ENCODE measurements at places on chromosomes 12 and 14.

DNA sequence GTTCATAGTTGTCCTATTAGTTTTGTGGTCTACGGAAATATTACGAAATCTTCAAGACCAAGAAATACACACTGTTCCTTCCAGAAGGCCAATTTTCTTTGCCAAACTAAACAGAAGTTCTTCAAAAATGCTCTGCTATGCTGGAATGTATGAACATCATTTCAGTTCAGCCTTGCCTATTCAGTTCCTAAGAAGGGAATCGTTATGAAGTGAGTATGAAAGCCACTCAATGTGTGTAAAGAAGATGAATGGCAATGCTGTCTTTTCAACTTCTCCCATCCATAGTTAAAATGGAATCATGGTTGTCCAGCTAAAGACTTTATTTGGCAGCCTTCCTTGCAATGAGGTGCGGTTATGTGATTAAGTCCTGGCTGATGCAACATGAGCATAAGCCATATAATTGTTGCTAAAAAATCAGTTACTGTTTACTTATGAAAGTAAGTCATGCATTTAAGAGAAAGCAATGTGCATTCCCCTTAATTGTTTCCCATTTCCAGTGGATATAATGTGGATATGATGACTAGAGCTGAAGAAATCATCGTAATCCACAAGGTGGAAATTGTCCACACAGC lies 73.8 kb upstream of the PTPRR start:
- DNase-seq = no peak

DNA sequence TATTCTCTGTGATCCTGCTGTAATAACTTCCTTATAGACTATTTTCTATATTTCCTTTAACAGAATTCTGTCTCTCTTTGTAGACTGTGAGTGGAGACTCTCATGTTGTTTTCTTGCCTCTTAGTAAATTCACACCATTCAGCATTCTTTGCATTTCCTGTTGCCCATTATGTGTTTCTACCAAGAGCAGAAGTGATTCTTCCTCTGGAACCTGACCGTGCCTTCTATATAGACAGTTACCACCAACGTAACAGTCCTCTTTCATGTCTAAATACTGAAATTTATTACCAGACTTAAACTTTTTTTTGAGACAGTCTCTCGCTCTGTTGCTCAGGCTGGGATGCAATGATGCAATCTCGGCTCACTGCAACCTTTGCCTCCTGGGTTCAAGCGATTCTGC lies 31.1 kb downstream of the METAP2 start:
- DNase-seq = no peak

DNA sequence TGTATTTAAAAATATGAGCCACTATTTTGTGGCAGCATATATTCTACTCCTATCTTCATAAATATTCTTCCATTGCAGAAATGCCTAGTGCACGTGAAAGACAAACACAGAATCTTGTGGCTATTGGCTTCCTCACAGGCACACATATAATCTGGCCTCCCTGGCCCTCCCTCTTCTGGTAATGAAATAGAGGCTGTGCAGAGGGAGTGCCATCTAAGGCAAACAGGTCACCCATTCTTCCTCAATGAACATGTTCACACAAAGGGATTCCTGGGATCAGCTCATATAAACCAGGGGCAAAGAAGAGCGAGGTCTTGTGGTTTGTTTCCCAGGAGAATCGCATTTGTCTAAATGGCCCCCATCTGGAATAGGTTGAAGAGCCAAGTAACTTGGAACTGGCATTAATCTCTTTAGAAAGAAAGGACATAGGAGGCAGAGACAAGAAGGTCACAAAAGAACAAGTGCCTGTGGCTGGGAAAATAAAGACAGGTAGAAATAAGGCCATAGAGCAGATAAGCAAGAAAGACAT lies 171.6 kb upstream of the PTPRQ start:
- no peak for DNase-seq

DNA sequence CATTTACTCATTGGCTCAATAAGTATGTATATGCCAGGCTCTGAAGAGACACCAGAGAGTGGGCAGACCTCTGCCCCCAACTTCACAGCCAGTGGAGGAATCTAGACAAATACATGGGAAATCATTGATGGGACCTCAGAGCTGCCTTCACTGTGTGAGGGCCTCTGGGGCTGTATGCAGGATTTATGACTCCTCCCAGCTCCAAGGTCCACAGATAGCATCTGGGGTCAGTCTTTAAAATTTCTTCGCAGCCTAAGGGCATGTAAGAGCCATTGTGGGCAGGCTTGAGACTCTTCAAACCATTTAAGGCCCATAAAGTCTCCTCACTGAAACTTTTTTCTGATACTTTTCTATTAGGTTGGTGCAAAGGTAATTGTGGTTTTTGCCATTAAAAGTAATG lies 125.5 kb downstream of the SPTSSA start:
- no peak for DNase-seq

- no peak for DNase-seq
These were observed 557.0 kb downstream of the SLC6A15 start for GRCh38 chr12:84355561-84355960.

GRCh38 chr12:105503619-105504018 lies 173.1 kb downstream of the C12orf75 start:
- no peak for DNase-seq

- DNase-seq = no peak
These were observed 1.1 kb upstream of the RBMS2 start for GRCh38 chr12:56520506-56520905.

GRCh38 chr12:46439793-46440511 lies 67.4 kb upstream of the SLC38A2 start:
- no peak for DNase-seq

- no peak for DNase-seq
These were observed 5.5 kb downstream of the HOXC5 start for GRCh38 chr12:54038284-54038870.

GRCh38 chr12:121776190-121777098 lies 17.0 kb downstream of the RHOF start:
- peak; percentile 88 for DNase-seq

DNA sequence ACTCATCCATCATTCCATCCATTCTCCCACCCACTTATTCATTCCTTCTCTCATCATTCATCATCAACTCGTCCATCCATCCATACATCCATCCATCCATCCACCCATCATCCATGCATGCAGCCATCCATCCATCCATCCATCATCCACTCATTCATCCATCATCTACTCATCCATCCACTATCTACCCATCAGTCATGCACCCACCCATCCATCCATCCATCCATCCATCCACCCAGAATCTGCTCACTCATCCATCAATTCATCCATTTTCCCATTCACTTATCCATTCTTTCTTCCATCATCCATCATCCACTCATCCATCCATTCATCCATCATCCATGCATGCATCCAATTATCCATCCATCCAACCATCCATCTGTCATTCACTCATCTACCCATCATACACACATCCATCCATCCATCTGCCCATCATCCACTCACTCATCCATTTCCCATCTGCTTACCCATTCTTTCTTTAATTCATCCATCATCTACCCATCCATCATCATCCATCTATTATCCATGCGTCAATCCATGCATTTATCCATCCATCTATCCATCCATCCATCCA lies 107.1 kb upstream of the WSCD2 start:
- DNase-seq = no peak

DNA sequence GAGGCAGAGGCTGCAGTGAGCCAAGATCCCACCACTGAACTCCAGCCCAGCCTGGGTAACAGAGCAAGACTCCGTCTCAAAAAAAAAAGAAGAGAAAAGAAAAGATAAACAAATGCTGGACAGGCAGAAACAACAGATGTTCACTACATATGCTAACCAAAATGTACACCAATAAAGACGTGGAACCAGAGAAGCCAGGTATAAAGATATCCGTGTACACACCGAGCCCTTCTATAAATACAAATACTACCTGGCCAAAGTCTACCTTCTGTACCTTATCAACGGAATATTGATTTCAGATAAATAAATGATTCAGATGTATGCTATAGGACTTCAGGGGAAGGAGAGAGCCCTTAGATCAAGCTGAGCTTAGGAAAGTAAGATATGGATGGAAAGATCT lies 10.8 kb upstream of the KRT8 start:
- DNase-seq = no peak

DNA sequence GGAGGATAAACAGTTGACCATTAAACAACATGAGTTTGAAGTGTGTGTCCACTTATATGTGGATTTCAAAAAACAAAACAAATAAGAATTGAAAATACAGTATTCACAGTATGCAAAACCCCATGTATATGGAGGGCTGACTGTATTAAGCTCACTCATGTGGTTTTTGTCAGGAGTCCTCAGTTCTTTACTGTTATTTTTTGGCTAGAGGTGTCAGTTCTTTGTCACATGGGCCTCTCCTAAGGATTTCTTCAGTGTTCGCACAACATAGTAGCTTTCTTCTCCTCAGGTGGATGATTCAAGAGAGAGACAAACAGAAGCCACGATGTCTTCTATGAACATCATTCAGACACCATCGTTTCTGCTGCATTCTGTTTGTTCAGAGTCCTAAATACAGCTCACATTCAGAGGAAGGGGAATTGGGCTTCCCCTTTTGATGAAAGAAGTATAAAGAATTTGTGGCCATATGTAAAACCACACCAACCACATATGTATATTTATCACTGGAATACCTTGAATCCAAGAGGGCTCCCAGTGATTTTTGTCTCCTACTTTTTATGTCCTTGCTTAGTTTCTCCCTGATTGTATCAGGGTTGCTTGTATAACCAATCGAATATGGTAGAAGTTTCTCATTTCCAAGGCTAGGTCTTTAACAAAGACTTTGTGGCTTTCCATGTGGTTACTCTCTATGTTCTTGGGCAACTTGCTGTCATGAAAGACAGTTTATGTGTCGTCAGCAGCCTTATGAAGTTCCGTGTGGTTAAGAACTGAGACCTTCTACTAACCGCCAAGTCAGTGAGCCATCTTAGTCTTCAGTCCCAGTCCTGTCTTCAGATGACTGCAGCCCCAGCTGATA lies 18.9 kb downstream of the MNAT1 start:
- peak; percentile 75 for DNase-seq

GRCh38 chr14:89308232-89308959 lies 108.6 kb downstream of the FOXN3 start:
- no peak for DNase-seq

GRCh38 chr14:100840286-100841065 lies 14.6 kb downstream of the MEG3 start:
- no peak for DNase-seq

DNA sequence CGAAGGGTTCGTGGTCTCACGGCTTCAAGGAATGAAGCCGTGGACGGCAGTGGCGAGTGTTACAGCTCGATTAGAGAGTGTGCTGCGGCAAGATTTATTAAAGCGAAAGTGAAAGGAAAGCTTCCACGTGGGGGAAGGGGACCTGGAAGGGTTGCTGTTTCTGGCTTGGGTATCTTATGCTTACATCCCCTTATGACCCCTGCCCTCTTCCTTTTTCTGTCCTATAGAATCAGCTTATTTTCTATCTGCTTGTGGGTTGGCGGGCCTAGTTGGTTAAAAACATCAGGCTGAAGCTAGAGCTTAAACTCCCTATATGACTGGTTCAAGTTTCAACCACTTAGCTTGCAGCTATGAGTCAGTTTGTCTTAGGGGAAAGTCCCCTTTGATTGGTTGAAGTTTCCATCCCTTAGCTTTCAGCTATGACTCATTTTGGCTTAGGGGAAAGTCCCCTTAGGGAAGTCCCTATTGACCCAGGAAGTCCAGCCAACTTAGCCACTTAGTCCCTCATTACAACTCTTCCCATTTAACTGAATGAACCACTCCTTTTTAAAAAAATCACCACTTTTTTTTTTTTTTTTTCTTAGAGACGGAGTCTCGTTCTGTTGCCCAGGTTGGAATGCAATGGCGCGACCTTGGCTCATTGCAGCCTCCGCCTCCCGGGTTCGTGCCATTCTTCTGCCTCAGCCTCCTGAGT lies 1494.7 kb upstream of the TMEM132C start:
- peak; percentile 88 for DNase-seq

- DNase-seq = no peak
These were observed 578.7 kb upstream of the FBXO33 start for GRCh38 chr14:40010961-40011360.

GRCh38 chr12:3278681-3279414 lies 201.7 kb downstream of the TSPAN9 start:
- no peak for DNase-seq

DNA sequence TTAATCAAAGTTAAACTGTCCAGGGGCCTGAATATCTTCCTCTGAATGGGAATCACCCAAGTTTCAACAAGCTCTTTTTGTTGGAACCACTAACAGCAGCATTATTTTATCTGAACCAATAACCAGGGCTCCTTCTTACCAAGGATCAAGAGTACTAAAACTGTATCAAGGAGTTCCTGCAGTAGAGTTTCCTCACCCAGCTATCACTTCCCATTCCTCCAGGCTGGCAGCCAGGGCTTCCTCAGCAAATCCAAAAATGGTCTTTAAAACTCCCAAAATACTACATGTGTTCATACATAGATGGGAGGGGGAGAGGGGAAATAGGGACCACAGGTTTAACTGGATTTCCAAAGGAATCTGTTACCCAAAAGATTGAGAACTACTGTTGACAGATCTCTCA lies 10.5 kb downstream of the FMNL3 start:
- no peak for DNase-seq

DNA sequence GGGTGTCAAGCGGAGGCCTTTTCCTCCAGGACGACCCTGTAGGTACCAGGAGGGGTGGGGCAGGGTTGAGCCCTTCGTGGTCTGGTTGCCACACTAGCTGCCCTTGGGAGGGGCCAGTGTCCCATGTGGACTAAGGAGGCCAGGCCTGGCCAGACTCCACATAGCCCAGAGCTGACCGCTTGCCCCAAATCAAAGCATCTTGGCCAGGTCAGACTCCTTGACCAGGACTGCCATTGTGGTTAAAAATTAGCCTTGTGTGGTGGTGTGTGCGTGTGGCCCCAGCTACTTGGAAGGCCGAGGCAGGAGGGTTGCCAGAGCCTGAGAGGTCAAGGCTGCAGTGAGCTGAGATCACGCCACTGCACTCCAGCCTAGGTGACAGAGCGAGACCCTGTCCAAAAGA lies 24.8 kb downstream of the ALDH2 start:
- DNase-seq = no peak

GRCh38 chr14:103960457-103961055 lies 18.2 kb upstream of the RD3L start:
- DNase-seq = no peak

GRCh38 chr12:89947437-89948270 lies 239.0 kb upstream of the ATP2B1 start:
- peak; percentile 16 for DNase-seq

- DNase-seq = no peak
These were observed 150.2 kb upstream of the BMP4 start for GRCh38 chr14:54106661-54107377.

- DNase-seq = no peak
These were observed 192.4 kb downstream of the TSPAN9 start for GRCh38 chr12:3269594-3269993.

GRCh38 chr14:92511453-92512238 lies 1.9 kb upstream of the RIN3 start:
- no peak for DNase-seq

GRCh38 chr14:42027271-42027670 lies 420.6 kb downstream of the LRFN5 start:
- DNase-seq = no peak

DNA sequence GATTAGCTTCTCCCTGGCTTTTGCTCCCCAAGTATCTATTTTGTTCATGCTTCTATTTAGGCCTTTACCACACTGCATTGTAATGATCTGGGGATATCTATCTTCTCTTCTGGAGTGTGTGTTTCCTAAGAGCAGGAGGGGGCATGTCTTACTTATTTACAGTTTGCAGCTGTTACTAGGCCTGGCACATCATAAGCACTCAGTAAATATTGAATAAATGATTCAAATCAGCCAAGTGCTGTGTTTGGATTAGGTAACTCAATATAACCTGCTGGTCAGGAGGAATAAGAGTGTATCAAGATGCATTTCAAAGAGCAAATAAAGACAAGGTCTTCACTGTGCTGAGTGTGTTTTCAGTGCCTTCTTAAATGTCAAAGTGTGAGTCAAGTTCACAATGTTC lies 186.1 kb downstream of the FOXG1 start:
- no peak for DNase-seq
